CD4-positive, alpha-beta T cell treated with Interleukin-15 for 4 hours (primary cell): ENCODE measurements at places on chromosomes 4 and X.
A peak's percentile ranks its signal among the peaks of the same experiment; 100 is the strongest.

GRCh38 chr4:80086296-80086695 lies 13.3 kb upstream of the ANTXR2 start:
- DNase-seq: no peak

DNA sequence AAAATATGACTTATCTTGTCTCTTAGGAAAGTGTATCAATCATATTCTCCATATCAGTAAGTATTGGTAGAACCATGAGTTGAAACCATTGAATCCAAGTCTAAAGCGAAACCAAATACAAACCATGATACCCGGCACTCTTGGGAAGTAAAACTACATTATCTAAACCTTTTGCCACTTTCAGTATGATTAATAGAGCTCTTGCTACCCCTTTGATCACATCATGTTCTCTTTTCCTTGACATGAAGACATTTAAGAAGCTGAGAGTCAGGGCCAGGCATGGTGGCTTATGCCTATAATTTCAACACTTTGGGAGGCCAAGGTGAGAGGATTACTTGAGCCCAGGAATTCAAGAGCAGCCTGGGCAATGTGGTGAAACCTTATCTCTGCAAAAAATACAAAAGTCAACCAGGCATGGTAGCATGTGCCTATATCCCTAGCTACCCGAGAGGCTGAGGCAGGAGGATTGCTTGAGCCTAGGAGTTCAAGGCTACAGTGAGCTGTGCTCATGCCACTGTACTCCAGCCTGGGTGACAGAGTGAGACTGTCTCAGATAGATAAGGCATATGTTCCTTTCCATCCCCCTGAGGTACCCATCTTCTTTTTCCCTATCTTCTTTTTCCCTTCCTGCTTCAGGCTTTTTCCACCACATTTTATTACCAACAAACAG lies 45.4 kb downstream of the CEP135 start:
- DNase-seq: no peak

DNA sequence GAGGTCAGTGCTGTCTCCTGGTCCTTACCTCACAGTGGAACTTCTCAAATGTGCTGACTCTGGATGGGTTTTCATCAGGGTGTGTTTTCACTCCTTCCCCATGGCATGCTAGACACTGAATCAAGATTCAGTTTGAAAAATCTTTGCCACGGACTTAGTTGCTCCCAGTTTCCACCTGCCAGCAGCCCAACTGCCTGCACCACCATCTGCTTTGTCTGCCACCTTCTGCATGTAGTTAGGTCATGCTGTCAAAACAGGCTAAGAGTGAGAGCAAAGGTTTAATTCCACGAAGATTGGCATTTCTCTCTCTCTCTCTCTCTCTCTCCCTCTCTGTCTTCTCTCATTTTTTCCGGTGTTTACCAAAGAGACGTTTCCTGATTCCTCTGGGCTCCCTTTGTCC lies 258.0 kb upstream of the EDNRA start:
- DNase-seq: no peak

DNA sequence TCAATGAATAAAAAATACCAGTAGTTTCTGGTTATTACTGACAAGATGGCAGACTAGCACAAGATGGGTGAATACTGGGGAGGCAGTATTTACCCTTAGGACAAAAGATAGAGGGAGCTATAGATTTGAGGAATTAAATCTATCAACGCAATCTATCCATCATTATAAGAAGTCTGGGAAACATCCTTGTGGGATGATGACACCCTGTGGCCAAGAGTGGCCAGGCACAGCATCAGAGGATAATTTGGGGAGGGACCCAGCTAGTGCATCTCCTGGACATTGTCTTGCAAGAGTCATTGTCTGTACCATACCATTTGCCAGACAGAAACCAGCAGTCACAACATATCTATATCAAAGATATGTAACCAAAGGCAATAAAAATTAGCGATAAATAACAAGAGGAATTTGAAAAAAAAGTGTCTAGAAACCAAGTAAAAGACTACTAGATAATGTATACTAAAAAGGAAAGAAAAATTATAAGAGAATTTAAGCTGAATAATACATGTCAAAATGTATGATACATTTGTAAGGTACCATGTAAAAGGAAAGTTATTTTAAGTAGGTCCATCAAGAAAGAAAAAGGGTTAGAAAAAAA lies 22.9 kb downstream of the KCTD8 start:
- DNase-seq: no peak

DNA sequence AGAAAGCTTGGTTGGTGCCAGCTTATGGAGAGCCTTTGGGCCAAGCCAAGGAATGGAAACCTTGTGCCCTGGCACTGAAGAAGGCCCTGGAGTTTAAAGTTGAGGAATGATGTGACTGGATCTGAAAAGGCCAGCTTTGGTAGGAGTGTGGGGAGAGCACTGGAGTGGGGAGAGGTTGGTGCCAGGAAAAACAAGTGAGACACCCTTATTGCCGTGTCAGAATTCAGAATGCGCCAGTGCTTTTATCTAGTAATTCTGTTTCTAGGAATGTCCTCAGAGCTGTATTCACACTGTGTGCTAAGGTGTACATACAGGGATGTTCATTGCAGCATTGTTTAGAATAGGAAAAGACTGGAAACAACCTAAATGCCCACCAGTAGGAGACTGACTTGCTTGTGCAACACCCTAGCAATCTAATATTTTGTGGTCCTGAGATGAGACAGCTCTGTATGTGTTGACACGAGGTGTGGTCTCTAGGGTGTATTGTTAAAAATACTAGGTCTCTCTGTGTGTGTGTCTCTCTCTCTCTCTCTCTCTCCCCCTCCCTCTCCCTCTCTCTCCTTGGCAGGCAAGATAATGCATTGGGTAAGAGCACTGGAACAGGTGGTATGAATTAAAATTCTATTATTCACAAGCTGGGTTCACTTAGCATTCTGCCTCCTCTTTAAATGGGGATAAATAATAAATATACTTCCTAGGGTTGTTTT lies 107.8 kb downstream of the GATB start:
- DNase-seq: no peak

- DNase-seq: no peak
Measured at GRCh38 chr4:10172278-10172921, 55.8 kb upstream of the WDR1 start.

- DNase-seq: no peak
Measured at GRCh38 chrX:37796310-37796709, 16.5 kb downstream of the CYBB start.

- DNase-seq: no peak
Measured at GRCh38 chr4:180770265-180770664, 1472.9 kb upstream of the TENM3 start.

DNA sequence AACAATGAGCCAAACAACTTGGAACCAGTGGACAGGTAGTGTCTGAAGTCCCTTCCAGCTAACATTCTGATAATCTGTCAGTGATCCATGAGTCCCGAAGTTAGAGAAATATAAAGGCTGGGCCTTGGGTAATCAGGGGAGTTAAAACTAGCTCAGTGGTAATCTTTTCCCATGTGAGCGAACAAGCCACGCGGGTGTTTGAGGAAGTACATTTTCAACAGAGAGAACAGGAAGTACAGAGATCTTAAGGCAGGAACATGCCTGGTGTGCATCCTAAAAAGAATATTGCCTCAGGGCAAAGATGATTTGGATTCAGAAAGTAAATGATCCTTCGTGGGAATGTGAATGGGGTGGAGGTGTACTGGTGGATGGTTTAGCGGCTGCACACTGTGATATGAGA lies 42.9 kb downstream of the FNIP2 start:
- DNase-seq: no peak

- DNase-seq: no peak
Measured at GRCh38 chr4:58566260-58566659, 1456.1 kb upstream of the IGFBP7 start.

GRCh38 chr4:1960170-1960825 lies 48.5 kb downstream of the NELFA start:
- DNase-seq: no peak

DNA sequence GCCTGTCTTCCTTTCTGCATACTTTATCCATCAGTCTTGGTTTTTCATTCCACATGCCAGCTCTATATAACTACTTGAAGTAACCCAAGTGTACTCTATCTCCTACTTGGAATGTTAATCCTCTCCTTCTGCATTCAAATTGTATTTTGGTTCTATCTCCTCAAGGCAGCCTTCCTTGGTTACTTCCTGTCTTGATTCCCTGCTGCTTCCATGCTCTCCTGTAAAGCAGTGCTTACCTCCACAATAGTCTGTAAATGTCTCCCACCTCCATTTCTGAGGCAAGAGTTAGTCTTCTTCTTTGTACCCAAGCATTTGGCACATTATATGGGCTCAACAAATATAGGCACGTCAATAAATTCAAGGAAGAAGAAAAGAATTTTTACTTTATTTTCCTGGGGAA lies 298.4 kb downstream of the ARHGAP24 start:
- no peak for DNase-seq

DNA sequence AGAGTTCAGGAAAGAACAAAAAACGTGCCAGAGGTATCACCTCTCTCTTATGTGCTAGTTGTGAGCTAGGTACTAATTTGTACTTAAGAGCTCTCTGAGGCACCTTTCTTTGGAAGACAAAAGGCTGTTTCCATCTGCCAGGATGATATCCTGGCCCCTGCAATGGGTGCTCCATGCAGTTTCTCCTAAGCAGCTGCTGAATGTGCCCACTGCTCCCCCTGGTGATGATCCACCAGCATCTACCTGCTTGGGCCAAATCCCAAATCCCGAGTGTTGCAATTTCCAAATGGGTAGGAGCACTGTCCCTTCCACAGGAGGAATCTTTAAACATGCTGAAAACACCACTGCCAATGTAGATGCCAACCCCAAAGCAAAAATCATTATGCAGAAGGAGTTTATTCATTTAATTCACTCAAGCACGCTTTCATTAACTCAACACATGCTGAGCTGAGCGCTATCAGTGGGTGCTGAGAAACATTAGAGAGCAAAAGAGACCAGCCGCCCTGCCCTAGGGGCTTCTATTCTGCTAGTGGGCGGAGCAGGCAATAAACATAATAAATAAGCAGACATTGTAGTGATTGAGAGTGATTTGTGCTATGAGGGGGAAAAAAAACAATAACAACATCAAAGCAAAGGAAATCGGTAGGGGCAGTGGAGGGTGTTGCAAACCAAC lies 69.6 kb upstream of the C4orf50 start:
- DNase-seq: no peak

DNA sequence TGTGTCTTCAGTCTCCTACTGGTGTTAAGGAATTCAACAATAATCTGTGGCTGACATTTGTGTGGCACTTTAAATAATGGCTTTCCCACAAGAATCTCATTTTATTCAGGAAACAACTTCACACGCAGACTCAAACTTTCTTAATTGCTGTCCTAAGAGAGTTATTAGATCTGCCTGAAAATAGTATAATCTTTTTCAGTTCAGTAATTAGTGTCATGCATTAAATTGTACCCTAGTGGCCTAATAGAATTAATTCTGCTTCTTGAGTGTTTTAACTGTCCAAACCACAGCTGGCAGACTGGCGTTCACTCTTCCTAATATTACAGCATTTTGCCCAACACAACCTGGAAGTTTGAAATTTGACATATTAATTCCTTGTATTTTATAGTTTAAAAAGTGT lies 107.1 kb downstream of the GRIA2 start:
- DNase-seq: no peak

- DNase-seq: no peak
Measured at GRCh38 chrX:50905334-50905733, 5.2 kb upstream of the BMP15 start.

DNA sequence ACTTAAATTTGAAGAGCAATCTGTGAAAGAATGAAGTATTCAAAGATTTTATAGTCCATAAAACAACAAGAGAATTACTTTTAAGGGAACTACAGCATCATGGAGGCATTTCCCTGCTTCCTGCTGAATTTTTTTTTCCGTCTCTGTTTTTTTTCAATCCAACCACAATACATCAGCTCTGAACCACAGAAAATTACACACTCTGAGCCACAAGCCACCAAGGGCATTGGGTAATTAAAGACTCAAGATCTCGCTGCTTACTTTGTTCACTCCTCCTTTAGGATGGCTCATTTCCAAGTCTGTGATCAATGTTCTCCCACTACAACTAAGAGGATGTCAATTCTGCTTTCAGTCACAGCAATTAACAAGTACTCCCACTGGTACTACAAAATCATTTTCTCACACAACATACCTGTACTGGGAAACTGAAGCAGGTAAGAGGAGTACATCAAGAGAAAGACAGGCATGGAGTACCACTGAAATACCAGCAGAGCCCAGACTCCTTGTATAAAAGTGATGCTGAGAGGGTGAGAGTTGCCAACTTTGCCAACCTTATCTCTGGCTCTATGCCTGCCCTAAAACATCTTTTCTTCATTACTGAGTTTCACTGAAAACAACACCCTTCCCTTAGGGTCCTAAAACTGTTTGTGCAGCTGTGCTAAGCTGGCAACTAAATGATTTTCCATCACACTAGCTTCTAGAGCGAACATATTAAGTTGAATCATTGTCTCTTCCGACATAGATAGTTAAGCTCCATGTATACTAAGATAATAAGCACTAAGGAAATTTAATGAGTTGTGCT lies 105.8 kb upstream of the MAGEB18 start:
- DNase-seq: no peak

GRCh38 chr4:120714417-120715010 lies 208.0 kb downstream of the PRDM5 start:
- DNase-seq: no peak

GRCh38 chr4:146709956-146710355 lies 71.3 kb downstream of the POU4F2 start:
- no peak for DNase-seq

GRCh38 chrX:106898462-106898861 lies 4.7 kb downstream of the RIPPLY1 start:
- peak; percentile 34 for DNase-seq

- no peak for DNase-seq
Measured at GRCh38 chr4:41143311-41144039, 70.9 kb downstream of the APBB2 start.

DNA sequence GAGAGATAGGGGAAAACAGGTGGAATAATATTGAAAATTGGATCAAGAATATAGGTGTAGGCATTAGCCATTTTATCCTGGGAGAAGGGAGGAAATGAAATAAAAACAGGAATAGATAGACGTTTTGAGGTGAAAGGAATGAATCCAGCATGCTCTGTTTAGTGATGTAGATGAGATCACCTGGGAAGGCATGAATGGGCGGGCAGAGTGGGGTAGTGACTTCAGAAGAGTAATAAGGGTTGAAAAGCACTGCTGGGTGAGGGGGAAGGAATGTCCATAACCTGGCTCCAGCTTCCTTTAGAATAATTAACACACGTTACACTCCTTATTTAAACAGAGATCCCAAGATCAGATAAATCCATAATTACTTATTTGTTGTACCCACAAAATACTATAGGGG lies 191.1 kb upstream of the ANXA3 start:
- DNase-seq: no peak

DNA sequence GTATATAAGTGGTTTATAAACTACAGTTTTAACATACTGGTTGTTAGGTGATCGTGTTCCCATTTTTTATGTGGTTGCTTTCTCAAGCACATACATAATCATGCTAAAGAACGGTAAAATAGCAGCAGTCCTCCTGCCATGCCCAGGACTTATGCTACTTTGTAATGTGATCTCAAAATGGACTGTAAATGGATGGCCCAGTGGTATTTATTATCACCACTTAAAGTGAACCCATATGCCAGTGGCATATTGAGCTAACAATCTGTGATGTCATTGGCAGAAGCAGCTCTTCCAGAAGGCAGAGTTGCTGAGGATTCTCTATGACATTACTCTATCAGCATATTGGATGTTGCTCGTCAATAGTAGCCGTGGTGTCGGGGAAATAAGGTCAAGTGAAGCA lies 28.6 kb downstream of the ANK2 start:
- no peak for DNase-seq
